Activated naive CD4-positive, alpha-beta T cell treated with Interleukin-2 at 50 U/mL for 16 hours (primary cell): ENCODE measurements at places on chromosomes 16 and 17.

GRCh38 chr16:69888005-69888590, 63.0 kb upstream of the CLEC18A start:
- no peak for DNase-seq

DNA sequence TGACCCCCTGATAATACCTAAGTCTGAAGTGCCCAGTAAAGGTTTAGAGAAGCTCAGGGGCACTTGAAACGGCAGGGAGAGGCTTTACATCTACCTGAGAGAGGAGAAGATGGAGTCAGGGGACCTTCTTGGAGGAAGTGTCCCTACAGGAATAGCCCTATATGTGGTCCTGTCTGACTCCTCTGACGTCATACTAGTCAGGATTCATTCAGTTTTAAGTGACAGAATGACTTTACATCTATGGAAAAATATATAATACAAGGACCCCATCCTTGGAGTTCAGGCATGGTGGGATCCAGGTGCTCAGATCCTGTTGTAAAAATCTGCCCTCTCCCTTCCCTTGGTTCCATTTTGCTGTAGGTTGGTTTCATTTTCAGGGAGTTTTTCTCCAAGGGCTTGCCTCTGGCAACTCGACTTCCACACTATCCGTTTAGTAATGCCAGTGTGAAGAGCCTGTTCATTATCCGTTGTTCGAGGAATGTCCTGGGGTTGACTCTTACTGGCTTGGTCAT, 205.6 kb downstream of the IRF8 start:
- no peak for DNase-seq

DNA sequence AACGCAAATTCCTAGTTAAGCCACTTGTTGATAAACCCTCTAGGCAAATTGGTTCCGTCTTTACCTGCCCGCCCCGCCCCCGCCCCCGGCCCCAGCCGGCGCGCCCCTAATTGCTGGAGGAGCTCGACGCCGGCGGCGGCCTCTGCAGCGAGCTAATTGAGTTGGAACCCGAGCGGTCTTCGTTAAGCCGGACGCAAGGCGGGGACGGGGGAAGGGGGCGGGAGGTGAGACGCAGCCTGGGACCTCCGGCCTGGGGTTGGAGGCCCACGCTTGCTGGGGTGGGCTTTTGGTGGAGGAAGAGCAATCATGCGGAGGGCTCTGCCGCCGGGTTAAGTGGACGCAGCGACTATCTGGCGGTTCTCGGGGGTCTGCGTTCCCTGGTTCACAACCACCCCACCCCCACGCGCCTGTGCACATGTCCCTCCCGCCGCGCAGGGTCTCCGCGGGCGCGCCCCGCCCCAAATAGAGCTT, 12.7 kb upstream of the FOXF1 start:
- no peak for DNase-seq

- no peak for DNase-seq
These were observed 7.9 kb downstream of the FUS start for GRCh38 chr16:31187808-31188189.

DNA sequence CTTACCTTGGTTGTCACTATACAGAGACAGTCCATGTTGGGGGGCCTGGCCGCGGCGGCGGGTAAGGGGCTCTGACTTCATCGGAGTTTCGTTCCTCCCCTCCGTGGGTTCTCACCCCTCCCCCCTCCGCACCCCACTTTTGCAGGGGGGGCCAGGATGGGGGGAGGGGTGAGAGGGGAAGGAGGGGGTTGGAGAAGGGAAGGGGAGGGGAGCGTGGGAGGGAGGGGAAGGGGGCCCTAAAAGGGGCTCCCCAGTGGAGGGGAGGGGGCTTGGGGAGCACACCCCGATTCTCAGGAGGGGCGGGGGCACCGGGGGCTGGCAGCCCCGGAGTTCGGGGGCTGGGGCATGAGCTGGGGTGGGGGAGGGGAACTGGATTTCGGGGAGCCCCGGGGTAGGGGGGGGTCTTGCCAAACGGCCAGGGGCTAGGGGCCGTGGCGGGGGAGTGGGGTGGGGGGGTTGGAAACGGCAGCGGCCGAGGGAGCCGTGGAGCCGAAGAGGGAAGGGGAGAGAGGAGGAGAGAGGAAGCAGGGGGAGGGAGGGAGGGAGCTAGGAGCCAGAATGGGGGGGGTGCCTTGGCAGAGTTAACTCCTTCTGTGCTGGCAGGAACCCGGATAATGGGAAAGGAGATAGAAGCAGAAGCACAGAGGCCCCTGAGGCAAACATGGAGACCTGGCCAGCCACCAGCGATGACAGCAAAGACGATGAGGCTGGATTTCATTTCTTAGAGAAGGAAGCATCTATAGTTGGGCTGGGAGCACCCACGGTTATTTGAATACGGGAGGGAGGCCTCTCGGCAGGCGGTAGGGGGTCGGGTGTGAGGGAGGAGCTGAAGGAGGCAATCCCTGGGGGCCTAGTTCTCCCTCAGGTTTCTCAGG, 2.3 kb downstream of the DLG4 start:
- no peak for DNase-seq

GRCh38 chr17:57637666-57638010, 107.5 kb downstream of the CCDC182 start:
- no peak for DNase-seq

DNA sequence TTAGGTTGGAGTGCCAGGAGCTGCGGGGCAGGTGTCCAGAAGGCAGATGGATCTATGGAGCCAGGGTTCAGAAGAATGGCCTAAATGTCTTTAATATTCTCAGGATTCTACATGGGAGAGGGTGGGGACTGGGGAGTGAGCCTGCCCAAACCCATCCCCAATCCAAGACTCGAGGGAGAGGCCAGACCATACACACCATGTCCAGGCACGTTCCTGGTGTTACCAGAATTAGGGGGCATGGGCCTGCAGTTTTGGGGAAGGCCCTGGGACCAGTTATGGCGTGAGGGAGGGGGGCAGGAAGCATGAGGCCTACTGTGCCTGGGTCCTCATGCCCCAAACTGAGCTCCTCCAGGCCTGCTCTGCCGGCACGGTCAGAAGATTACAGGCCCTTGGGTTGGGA, 1.9 kb downstream of the TAX1BP3 start:
- DNase-seq, result no peak

GRCh38 chr17:2797226-2797625, 988 bp downstream of the RAP1GAP2 start:
- DNase-seq, result no peak

- DNase-seq, result no peak
These were observed 161.7 kb downstream of the SOX9 start for GRCh38 chr17:72282439-72283029.

DNA sequence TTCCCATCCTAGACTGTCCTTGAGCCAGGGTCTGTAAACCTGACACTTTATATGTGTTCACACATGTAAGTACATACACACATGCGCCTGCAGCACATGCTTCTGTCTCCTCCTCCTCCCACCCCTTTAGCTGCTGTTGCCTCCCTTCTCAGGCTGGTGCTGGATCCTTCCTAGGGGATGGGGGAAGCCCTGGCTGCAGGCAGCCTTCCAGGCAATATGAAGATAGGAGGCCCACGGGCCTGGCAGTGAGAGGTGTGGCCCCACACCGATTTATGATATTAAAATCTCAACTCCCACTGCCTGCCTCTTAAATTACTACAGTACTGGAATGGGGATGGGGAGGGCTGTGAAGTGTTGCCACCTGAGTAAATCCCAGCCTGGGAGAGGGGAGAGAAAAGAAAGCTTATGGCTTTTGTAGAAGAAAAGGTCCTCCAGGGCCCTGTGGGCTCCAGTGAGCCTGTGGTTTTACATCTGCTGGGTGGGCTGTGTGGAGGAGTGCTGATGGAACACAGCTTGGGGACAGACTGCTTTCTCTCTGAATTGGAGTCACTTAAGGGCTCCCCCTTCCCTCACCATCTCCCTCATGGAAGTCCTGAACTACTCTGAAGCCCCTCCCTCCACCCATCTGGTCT, 990 bp upstream of the WNK4 start:
- no peak for DNase-seq

GRCh38 chr16:87033021-87033471, 284.1 kb downstream of the C16orf95 start:
- no peak for DNase-seq

DNA sequence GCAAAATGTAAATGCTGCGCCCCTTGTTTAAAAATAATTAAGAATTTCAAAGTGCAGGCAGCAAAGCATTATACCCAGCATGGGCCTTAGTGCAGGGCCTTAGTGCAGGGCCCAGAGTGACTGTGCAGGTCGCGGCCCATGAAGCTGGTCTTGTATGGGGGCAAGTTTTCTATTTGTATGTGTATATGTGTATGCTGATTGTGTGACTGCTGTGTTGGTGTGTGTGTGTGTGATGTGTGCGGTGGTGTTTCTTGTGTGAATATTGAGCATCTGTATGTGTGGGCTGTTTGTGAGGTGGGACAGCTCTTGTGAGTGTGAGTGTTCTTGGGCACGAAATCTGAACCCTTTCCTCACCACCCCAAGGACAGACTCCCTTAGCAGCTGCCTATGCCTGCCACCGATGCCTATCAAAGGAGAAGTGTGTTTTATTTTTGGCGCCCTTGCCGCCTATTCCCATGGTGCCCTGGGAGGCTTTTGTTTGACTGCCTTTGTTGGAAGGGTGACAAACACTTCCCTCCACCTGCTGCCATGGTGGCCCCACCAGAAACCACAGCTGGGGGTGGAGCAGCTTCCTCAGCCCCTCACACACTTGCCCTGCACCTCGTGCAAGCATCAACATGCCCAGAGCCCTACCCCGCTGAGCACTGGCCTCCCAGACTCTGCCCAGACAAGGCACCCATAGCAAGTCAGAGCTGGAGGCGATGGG, 18.0 kb downstream of the CCR7 start:
- peak; percentile 57 for DNase-seq

- no peak for DNase-seq
These were observed 177.4 kb upstream of the SDK2 start for GRCh38 chr17:73821665-73822064.

DNA sequence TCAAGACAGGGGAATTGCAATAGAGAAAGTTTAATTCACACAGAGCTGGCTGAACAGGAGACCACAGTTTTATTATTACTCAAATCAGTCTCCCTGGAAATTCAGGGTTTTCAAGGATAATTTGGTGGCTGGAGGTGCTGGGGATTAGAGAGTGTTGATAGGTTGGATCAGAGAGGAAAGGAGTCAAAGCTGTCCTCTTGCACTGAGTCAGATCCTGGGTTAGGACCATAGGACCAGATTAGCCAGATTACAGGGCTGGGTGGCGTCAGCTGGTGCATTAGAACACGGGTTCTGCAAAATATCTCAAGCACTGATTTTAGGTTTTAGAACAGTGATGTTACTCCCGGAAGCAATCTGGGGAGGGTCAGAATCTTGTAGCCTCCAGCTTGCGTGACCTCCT, 1.8 kb upstream of the NSMCE1 start:
- no peak for DNase-seq

GRCh38 chr16:72203401-72203800, 31.4 kb upstream of the PMFBP1 start:
- DNase-seq, result no peak

GRCh38 chr17:64075913-64076312, 54.0 kb downstream of the ERN1 start:
- DNase-seq, result no peak

DNA sequence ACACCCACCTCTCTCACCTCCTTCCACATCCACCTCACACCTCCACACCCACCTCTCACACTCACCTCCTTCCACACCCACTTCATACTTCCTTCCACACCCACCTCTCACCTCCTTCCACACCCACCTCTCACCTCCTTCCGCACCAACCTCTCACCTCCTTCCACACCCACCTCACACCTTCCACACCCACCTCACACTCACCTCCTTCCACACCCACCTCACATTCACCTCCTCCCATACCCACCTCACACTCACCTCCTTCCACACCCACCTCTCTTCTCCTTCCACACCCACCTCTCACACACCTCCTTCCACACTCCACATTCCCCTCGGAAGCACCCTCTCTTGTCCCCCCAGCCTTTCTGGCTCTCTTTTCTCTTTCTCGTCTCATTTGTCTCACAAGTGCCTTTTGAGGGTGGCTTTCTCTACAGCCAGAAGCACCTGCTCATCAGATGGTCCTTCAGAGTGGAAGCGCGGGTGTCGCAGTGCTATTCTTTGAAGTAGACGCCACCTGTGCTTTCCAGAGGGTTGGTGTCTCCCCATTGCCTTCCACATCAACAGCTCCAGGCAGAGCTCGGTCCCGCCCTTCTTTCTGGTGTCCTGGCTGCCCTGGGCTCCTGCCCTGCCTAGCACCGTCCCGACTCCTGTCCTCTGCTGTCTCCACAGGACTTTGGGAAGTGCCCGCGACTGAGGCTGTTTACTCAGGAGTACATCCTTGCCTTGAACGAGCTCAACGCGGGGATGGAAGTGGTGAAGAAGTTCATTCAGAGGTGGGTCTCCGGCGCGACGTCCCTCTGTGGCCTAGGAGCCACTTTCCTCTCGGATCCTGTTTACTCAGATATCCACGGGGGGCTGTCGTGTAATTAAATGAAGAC, 109.4 kb upstream of the PLCG2 start:
- no peak for DNase-seq

DNA sequence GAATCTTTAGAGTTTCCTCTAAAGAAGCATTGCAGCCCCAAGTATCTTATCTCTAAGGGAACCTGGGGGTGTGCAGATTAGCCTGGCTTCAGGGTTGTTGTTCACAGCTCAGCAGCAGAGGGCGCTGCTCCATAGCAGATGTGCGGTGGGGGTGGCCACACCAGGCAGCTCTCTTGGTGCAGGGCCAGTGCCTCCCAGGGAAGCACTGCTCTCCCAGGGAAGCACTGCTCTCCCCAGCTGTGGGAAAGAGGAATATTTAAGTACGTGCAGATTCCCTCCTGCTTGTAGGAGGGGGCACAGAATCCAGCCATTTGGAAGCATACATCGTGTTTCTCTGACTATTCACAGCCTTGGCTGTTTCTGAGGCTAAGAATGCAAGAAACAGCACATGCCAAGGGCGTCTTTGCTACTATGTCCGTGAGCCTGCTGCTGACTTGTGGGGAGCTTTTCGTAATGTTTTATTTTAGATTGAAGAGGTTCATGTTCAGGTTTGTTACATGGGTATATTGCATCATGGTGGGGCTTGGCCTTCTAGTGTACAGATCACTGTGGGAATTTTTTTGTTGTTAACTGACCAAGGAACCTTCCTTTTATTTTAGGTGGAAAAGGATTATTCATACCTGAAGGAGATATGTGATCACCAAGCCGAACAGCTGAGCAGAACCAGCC, 217.8 kb downstream of the SPECC1 start:
- peak; percentile 73 for DNase-seq

DNA sequence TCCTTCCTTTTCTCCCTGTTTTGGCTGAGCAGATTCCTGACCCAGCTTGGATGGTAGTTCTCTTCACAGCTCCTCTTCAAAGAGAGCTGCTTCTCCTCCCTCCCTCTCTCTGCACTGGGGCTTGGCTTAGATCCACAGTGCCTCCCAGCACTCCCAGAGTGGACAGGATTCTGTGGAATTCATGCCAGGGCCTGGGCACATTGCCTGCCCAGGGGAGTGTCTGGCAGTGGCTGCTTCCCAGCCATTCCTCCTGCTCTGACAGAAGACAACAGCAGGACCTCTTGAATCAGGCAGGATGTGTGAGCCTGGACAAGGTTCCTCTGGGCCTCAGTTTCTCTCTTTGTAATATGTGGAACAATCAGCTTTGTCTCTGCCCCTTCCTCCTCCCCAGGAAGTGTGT, 4.5 kb upstream of the MMP28 start:
- DNase-seq, result no peak
